Left renal pelvis (tissue), 4 donors: ENCODE measurements at places on chromosomes 16 and 17.

GRCh38 chr17:39123627-39124026, 27.8 kb downstream of the PLXDC1 start:
- DNase-seq: no peak

GRCh38 chr17:75047398-75048098, 523 bp downstream of the KCTD2 start:
- no peak for DNase-seq

- no peak for DNase-seq
Observed at GRCh38 chr17:31328160-31328535, 6.7 kb upstream of the EVI2A start.

DNA sequence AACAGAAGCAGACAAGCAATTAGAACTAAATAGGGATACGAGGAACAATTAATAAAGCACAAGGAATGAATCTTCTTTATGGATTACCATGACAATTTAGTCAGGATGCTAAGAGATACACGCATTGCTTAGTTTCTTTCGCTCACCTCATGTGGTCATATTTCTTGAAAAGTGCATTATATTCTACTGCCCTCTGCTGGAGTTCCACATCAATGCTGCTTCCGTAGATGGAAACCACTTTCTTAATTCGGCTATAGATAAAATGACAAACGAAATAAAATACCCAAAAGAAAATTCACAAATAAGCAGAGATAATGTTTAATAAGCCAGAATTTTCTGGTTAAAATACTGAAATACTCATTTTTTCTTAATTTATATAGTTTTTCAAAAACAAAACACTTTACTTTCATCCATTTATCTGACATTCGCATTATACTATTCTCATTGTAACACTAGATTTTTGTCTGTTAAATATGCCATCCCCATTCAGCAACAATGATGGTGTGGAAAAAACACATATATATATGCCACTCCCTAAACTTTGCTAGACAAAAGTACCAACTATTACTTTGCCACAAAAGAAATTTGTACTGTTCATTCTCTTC, 22.0 kb upstream of the PHLPP2 start:
- DNase-seq: no peak

GRCh38 chr16:70770626-70771552, 30.1 kb downstream of the VAC14 start:
- no peak for DNase-seq
